ENCODE measurements at places on chromosomes 1 and 21.

GRCh38 chr1:29579821-29580425, 343.6 kb downstream of the PTPRU start:
- DNase-seq = no peak

- DNase-seq = no peak
Observed at GRCh38 chr1:230191079-230191804, 124.2 kb downstream of the GALNT2 start.

- no peak for DNase-seq
Observed at GRCh38 chr1:87170931-87171598, 157.6 kb upstream of the LMO4 start.

GRCh38 chr21:19420565-19420964, 1017.0 kb upstream of the TMPRSS15 start:
- no peak for DNase-seq

DNA sequence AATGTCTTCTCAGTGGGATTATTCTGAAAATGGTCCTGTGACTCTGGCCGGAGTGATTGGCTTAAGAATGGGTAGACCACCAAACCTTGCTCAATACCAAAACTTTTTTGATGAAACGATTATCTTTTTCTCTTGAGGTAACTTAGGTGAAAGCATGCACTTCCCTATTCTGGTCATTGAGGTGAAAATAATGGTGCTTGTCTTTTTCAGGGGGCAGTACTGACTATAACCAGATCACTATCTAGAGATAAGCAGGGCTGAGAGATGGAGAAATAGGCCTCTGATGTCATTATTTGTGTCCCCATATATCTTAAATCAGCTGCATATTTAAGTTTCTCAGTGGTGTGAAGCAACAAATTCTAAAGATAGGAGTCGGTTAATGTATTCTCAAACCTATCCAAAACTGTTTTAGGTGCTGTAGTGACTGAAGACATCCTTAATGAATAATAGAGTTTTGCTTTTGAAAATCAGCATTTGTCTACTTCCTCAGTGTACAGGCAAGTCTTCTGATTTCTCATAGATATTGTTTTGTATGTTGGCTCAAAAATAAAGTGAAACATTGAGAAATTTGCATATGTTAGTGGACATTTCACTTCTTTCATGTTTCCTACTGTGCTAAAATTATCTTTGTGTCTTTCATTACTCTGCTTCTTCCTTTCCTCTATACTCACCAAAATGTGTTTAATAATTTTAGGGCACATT, 735.3 kb upstream of the ADGRL4 start:
- no peak for DNase-seq
